Kasumi-1 (cell line): ENCODE measurements at places on chromosomes 6 and 20.
A peak's percentile ranks its signal among the peaks of the same experiment; 100 is the strongest.

GRCh38 chr6:98352348-98352747 is 482.0 kb upstream of the POU3F2 start:
- DNase-seq: no peak

GRCh38 chr6:27161946-27162603 is 85.4 kb upstream of the PRSS16 start:
- DNase-seq: peak; percentile 77

- no peak for DNase-seq
Measured at GRCh38 chr6:84253380-84253779, 25.9 kb upstream of the CEP162 start.

DNA sequence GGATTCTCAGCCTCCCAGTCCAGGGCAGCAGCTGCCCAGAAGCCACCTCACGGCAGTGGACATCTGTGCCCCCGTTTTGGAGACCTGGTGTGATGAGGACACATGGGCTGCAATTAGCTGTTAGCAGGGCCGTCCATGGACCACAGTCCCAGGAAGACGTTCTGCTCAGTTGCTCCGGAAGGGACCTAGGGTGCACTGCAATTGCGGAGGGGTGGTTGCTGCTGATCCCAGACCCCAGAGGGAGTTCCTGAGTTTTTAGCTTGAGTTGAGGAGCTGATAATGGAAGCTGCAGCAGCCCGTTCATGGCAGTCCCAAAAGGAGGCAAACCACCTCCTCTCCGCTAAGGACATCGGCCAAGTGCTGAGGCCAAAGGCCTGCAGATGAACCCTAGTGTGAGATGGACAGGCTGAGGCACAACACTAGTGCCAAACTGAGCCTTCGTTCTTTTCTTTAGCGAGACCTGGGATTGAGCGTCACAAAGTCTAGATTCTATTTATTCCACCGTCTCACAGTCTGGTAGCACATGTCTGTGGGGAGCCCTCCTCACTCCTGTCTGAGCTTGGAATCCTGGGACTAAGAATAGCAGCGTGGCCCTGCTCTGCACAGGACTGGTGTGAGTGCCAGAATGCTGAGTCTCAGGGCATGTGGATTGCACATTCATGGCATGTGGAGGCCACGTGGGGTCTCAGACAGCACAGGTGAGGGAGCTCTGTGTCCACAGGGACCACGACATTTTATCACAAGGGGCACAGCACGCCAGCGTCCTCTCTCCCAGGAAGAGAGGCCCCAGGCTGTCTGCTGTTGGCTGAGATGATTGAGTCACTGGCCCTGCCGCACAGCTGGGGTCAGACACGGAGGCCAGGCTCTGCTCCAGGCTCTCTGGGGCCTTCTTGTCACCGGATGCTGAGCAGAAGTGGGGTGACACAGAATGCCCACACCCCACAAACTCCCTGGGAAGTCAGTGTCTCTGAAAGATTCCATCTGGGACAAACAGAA is 113.4 kb downstream of the PSMB1 start:
- no peak for DNase-seq

- no peak for DNase-seq
Measured at GRCh38 chr6:50831186-50831585, 12.5 kb downstream of the TFAP2B start.

- DNase-seq: no peak
Measured at GRCh38 chr6:101826269-101826668, 432.8 kb downstream of the GRIK2 start.

GRCh38 chr6:22476811-22477390 is 92.5 kb upstream of the HDGFL1 start:
- DNase-seq: no peak

DNA sequence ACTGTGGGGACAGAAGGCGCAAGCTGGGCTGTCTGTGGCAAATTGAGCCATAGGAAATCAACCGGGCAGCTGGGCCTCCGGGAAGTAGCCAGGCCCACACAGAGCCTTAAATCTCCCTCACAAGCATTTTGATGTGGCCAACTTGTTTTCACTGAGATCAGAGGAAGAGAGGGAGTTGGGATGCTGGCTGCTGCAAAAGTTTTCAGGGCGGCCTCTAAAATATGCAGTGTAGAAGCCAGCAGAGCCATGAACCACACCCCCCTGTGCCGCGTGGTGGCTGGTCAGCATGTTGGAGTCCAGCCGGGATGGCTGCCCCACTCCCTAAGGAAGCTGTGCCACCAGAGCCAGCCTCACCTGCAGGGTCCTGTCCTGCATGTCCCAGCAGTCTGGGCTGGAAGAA is 167.4 kb downstream of the CDC5L start:
- no peak for DNase-seq

- peak; percentile 38 for DNase-seq
Measured at GRCh38 chr20:44196271-44196670, 9.3 kb upstream of the JPH2 start.

- DNase-seq: no peak
Measured at GRCh38 chr20:52439375-52439774, 247.8 kb upstream of the ZFP64 start.

DNA sequence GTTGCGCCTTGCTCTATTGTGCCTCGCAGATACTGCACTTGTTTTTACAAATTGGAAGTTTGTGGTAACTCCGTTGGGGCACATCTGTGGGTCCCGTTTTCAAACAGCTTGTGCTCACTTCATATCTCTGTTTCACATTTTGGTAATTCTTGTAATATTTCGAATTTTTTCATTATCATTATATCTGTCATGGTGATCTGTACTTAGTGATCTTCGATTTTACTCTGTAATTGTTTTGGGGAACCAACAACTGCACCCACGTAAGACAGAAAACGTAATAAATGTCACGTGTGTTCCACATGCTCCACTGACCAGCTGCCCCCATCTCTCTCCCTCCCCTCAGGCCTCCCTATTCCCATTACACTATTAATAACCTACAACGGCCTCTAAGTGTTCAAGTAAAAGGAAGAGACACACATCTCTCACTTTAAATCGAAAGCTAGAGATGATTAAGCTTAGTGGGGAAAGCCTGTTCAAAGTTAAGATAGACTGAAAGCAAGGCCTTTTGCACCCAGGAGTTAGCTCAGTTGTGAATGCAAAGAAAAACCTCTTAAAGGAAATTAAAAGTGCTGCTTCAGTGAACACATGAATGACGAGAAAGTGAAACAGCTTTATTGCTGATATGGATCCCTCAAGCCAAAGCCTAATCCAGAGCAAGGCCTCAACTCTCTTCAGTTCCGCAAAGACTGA is 26.9 kb downstream of the TTLL2 start:
- DNase-seq: no peak

DNA sequence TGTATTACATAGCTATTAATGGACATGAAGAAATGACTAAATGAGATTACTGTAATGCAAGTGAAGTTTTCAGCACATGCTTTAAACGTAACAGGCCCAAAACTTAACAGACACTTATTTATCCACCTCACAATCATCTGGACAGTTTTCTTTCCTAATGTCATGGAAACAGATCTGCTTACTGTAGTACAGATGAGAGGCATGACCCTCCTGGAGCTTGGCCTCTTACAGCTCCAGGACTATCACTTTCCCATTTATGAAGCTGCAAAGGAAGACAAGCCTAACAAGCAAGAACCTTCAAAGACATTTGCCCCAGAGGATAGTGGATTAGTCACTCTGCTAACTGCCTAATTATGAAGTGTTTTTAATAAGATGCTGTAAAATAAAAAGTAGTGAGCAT is 419.3 kb downstream of the PHF3 start:
- no peak for DNase-seq

DNA sequence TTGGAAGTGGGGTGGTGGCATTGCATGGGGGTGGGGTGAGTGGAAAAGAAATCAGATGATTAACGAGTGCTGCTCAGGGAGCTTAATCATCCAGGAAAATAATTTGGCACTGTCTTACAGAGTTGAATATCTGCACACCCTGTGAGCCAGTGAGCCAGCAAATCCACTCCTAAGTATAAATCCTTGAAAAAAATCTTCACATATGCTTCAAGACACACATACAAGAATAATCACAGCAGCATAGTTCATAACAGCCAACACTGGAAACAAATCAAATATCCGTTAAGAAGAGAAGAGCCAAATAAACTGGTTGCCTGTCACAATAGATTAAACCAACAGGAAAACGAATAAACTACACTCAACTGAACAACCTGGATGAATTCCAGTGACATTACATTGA is 62.8 kb downstream of the SAMD3 start:
- no peak for DNase-seq

DNA sequence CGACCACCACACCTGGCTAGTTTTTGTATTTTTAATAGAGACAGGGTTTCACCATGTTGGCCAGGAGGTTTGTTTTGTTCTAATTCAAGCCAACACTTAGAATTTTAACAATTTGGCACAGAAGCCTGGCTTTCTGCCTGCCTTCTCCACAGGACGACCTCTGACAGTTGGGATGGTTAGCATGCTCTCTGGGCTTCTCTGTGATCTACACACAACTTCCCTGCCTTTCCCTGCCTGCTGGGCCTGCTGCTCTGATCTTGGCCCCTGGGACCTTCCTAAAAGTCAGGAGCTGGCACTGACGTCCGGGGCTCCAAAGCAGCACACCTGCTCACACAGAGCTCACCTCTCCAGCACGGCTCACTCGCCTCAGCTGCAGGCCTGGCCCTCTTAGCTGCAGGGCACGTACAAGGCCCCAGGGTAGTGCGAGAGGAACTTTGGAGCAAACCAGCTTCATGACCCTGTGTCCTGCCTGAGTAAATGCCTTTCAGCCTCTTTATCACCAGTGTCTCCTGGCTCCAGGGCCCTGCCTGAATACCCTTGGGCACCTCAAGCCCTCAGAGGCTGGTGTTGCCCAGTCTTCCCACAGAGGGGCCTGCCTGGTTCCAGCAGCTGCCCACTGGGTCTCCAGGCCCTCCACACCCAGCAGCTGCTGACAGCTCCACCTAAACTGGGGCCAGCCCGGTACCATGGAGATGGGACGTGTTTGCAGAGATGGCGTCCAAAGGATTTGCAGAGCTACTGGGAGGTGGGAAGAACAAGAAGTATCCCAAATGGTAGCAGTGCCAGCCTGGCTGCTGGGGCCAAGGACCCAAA is 96.0 kb downstream of the PSMB1 start:
- DNase-seq: no peak

DNA sequence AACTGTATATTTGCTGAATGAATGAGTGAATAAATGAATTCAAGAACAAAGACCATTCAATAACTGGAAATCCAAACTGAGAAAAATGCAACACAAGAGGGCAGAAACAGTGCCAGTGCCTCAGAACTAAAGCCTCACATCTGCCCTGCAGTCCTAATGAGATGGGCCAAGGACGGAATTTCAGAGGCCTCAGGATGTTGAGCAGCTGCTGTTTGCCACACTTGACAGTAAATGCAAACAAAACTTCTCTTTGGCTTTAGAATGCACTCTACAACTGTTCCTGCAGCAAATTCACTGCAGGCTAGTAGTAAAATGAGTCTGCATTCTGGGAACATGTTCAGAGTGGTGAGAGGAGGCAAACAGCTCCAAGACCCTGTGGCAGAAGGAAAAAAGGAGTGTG is 177.6 kb upstream of the LRFN2 start:
- DNase-seq: no peak

DNA sequence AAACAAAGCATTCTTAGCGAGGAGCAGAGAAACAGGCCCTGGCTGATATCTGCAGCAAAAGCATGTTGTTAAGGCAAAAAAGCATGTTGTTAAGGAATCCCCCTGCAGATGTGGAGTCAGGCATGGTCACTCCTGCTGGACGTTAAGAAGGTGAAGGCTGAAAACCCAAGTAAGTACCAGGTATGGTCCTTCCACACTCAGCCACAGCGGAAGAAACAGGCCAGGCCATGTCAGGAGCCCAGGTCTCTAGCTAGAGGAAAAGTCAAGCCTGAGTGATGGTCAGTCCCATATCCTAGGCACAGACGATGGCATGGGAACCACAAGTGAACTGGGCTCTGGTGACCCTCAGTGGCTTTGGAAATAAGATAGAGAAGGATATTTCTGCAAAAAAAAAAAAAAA is 32.5 kb upstream of the MAS1L start:
- DNase-seq: no peak

DNA sequence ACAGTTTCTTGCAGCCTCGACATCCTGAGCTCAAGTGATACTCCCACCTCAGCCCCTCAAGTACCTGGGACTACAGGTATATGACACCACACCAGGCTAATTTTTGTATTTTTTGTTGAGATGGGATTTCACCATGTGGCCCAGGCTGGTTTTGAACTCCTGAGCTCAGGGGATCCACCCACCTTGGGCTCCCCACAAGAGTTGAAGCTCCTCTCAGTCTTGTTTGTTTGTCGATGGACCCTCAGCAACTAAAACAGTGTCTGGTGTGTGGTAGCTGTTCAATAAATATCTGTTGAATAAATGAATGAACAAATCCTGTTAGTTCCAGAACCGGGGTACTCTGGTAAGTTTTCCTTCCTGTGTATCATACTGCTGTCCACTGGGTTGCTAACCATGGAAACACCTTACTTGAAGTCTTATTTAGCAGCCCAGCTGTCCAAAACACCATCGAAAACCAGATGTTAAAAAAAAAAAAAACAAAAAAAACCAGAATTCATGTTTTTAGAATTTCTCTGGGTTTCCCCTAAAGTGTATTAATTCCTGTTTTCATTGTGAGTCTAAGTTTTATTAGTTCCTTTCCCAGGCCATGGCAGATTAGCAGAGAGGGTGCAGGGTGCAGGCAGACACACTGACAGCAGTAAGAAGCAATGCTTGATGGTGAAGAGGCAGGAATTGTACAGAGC is 7.8 kb upstream of the EZR start:
- DNase-seq: no peak

DNA sequence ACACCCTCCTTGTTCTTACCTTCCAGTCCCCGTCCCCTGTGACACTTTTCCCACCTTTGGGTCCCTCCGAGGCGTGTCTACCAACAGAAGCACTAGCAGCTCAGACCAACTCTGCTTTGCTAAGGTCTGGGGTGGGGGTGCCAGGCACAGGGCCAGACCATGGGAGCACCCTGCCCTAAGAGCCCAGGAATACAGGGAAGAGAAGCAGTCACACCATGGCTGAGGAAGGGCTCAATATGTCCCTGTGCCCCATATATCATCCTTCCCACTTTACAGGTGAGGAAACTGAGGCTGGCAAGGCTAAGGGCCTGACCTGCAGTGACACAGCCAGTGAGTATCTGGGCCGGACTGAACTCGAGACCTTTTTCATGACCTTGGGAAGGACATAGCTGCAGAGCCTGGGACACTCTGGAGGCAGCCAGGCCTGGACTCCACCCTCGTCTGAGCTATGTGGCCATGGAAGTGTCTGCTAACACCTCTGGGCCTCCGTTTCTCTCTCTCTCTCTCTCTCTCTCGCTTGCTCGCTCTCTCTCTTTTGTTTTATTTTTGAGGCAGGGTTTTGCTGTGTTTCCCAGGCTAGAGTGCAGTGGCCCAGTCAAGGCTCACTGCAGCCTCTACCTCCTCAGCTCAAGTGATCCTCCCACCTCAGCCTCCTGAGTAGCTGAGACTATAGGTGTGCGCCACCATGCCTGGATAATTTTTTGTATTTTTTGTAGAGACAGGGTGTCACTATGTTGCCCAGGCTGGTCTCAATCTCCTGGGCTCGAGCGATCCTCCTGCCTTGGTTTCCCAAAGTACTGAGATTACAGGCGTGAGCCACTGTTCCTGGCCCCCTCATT is 156.7 kb downstream of the GRM4 start:
- DNase-seq: no peak

DNA sequence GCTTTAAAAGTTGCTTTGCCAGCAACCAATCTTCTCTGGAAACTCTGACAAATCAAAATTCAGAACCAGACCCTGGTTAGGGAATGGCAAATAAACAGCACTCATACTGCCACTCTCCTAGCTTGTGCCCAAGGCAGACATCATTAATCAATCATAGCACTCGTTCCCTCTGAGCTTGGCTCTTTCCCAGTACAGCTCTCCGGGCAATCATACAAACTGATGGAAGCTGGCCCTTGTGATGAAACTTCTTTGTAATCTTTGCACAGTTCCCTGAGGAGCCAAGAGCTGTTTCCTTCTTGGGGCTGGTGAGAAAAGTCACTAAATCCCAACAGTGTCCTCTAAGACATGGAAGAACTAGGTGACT is 34.7 kb downstream of the KIAA1755 start:
- DNase-seq: no peak
